T-cell (primary cell): ENCODE measurements at places on chromosomes 5 and 9. TPM values are rescaled to one million over a fixed set of nuclear protein-coding genes. Genes with fewer than 3 reads are reported as not detected.

- H3K27ac ChIP-seq, result no peak overlapping the region
- no peak for DNase-seq
- H3K36me3 ChIP-seq, result no peaks in the 10 kb centered on the region
- no peaks in the 10 kb centered on the region for H3K27me3 ChIP-seq
- H3K4me1 ChIP-seq, result no peaks in the 10 kb centered on the region
Observed at GRCh38 chr9:11192993-11193392, 580.2 kb upstream of the PTPRD start.

The MIGA2 gene
- total RNA-seq, result 60.8 TPM

The CNTLN gene
- total RNA-seq, result 1.1 TPM

The RFX3 gene
- total RNA-seq, result 20.5 TPM

DNA sequence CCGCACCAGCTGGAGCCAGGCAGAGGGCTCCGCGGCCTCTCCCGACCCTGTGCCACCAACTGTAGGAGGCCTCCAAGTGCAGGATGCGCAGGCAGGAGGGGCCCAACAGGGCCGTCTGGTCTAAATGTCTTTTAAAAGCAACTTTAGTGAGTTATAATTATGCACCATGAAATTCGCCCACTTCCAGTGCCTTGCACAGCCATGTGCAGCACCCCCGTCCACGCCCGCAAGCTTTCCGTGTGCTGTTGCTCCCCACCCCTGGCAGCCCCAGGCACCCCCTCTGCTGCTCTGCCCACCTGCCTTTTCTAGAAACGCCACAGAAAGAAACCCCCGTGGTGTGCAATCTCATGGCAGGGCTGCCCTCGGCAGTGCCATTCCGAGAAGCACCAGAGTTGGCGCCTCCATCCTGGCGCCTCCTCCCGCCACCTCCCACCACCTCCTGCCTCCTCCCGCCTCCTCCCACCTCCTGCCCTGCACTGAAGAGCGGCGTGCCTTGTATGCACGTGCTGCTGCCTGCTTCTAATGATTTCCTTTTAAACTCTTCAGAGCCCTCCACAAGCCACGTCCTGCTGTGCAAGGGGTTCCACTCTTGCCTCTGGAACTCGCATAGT, 7.5 kb upstream of the SLC6A18 start:
- H3K27me3 ChIP-seq, result peaks cover 28% of the 10 kb centered on the region
- no peaks in the 10 kb centered on the region for H3K36me3 ChIP-seq
- no peak for DNase-seq
- H3K27ac ChIP-seq, result no peak overlapping the region
- H3K4me3 ChIP-seq, result no peak overlapping the region

The ESM1 gene
- total RNA-seq, result 0.40 TPM

DNA sequence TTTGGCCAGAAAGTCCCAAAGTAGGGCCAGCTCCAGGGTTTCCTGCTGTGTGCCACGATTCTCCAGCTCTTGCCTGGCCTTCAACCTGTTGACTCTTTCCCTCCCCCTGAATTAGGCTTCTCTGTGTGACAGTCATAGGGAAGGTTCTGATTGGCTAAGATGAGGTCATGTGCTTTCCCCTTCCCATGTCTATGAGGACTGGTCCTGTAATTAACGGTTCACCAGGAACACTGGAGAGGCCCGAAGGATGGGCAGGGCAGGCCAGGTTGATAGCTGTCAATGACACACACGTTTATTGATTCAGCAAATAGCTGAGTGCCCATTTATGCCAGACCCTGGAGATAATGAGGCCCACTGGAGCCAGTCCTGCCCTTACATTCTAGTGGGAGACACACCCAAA, 9.0 kb upstream of the PRR7 start:
- H3K36me3 ChIP-seq, result peaks cover 95% of the 10 kb centered on the region
- peak overlapping the region; percentile 8 for H3K4me3 ChIP-seq
- H3K4me1 ChIP-seq, result peaks cover 53% of the 10 kb centered on the region
- peak overlapping the region; percentile 3 for H3K27ac ChIP-seq

- no peak overlapping the region for H3K4me3 ChIP-seq
- DNase-seq, result no peak
- no peak overlapping the region for H3K27ac ChIP-seq
Observed at GRCh38 chr9:131960851-131961495, 118.7 kb downstream of the MED27 start.
